ENCODE measurements at places on chromosomes 1 and 21.

- no peak for DNase-seq
Observed at GRCh38 chr1:171702598-171702997, 39.3 kb downstream of the VAMP4 start.

- DNase-seq: peak; percentile 63
Observed at GRCh38 chr1:35726450-35727433, 8.1 kb upstream of the C1orf216 start.

GRCh38 chr1:150302338-150302737 lies 8.7 kb downstream of the MRPS21 start:
- DNase-seq: no peak

DNA sequence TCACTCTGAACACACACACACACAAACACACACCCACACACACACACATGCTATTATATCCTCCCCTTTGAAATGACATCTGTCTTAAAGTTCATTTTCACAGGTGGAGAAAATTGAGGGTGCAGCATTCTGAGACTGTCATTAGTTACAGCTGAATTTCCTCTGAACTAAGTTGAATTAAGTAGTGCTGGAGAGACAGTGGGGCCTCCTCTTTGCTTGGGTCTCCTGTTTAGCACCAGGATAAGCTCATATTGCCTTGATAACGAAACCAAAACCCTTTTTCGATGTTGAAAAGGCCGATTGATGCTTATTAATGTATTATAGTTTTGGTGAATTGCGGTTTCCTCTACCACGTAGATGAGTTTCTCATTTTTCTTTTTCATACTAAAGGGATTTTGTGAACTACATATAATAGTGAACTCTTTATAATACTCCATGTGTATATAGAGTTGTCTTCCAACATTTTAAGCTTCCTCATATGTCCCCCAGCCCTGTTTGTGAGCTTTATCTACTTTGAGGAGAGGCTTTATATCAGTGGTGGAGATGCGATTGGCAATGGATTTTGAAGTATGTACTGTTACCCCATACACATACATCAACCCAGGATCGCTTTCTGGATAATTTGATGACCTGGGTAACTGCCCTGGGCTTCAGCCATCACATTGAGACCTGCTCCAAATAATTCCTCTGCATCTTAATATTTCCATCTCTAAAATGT lies 17.4 kb downstream of the DYNLT5 start:
- no peak for DNase-seq
